Suppressor macrophage treated with lipopolysaccharide for 4 hours (primary cell): ENCODE measurements at places on chromosomes 11 and 22.

DNA sequence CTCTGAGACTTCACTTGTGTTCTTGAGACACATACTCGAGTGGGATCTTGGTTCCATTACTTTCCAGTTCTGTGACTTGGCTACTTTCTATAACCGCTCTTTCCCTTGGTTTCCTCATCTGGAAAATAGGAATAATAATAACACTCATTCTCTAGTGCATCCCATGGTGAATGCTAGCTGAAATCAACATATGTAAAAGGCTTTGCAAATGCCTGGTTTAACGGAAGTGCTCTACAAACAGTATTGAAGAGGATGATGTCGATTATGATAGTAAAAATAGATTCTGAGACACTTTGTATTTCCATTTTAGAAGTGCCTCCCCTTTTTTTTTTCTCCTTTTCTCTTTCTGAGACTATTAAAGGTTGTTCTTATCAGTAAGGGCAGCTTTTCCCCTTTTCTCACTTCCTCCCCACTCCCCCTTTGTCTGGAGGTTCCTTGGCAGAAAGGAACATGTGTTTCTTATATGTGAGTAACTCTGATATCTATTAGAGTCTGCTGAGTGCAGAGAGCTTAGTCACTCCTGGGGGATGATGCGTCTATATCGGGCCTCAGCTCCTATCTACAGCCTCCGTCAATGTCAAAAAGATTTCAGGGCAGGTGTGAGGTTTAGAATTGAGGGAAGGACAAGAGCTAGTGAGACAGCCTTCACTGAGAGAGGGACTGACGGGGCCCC lies 489.3 kb downstream of the NTM start:
- DNase-seq, result no peak

- DNase-seq, result no peak
These were observed 92.1 kb upstream of the BLID start for GRCh38 chr11:122207921-122208764.

DNA sequence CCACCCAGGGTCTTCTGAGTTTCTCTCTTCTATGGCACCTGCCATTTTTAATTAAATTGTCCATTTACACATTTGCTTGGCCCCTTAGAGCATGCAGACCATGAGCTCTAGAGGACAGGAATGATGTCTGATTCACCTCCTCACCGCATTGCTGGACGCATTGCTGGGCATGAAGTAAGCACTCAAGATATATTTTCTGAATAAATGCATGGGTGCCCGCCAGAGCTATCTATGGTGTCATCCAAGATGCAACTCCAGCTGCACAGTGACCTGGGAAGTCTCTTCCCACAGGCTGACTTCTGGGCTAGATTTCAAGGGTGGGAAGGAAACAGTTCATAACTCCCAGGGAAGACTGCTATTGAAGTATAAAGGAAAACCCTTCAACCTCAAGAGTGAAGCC lies 66.6 kb upstream of the ASPHD2 start:
- DNase-seq, result no peak

GRCh38 chr11:64600281-64600992 lies 9.4 kb downstream of the SLC22A12 start:
- no peak for DNase-seq

GRCh38 chr11:92206441-92206840 lies 18.2 kb upstream of the FAT3 start:
- DNase-seq, result no peak

DNA sequence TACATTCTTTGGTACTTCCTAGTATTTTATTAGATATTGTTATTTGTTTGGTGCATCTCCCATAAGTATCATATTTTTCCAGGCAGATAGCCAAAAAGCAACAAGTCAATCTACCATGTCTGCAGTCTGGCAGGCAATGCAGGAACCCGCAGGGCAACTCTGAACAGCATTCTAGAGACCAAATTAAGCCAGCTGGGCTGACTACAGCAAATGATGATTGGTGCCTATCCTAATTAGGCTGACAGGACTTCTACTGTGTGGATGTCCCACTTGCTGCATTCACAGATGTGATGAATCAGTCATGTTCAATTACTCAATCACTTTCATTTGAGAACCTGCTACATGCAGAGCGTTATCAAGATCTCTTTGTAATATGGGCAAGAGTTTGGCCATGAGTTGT lies 40.3 kb upstream of the AMOTL1 start:
- no peak for DNase-seq

DNA sequence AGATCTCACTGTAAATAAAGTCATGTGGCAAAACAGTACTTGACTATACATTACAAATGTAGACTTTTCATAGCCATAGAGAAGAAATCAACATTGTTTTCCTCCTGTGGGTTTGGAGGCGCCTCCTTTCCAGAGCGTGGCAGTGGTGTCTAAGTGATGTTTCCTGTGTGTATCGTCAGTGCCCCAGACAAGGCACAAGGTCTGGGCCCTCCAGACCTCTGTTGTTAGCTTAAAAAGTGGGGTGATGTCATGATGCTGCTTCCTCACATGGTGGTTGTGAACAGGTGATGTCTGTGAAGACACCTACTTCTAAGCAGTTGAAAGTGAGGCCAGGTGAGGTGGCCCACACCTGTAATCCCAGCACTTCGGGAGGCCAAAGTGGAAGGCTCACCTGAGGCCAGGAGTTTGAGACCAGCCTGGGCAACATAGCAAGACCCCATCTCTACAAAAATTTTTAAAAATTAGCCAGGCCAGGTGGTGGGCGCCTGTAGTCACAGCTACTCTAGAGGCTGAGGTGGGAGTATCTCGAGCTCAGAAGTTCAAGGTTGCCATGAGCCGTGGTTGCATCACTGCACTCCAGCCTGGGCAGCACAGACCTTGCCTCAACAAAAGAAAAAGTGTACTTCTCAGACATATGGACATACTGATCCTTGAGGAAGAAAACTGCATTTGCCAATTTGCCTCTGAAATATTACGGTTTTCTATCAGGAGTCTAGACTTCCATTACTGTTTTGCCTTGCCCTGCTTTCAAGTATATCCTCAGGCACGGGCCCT lies 15.7 kb downstream of the NUP50 start:
- no peak for DNase-seq

DNA sequence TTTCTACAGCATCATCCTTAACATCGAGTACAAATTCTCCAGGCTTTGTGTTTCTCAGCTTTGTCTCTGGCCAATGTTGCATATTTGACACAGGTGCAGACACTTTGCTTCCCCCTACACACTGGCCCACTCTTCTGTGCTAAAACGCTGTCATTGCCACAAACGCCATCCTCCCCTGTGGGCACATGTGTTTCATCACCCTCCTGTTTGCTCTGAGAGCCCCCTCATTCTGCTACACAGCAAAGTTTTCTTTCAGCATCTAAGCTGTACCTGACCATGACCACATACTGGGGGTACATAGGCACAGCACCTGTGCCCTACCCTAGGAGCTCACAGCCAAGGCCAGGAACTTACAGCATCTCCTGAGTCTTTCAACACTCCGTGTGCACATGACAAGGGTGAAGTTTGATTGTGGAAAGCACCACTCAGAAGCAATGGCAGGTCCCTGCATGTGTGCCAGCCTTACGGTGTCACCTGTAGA lies 7.9 kb upstream of the IGLL5 start:
- DNase-seq, result no peak
